ENCODE measurements at places on chromosomes 12 and 14.

- no peak for DNase-seq
Observed at GRCh38 chr14:104953896-104954656, 24.1 kb downstream of the AHNAK2 start.

DNA sequence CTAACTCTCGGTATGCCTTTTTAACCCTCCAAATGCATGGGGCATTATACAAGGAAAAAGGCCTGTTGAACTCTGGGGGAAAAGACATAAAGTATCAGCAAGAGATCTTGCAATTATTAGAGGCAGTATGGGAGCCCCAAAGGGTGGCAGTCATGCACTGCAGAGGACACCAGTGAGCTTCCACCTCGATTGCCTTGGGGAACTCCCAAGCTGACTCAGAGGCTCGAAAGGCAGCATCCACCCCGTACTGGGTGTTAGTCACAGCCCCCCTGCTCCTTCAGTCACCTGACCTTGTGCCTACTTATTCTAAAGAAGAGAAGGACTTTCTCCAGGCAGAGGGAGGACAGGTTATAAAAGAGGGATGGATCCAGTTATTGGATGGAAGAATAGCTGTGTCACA, 781.4 kb upstream of the TMEM132C start:
- no peak for DNase-seq

DNA sequence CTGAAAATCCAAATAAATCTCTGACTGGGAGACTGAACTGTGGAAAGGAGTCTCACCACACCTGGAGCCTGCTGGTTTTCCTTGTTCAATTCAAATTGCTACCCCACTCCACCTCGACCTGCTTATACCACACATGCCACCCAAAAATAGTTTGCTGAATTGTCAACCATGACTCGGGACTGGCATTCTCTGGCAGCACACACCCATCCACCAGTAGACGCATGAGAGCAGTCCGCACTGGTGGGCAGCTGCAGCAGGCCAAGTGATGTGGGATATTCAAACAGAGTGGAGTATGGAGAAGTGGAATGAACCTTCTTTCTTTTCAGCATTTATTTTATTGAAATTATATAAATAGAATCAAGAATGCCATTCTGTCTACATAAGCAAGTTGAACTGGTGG, 38.7 kb upstream of the SYCP3 start:
- DNase-seq = no peak

- no peak for DNase-seq
Observed at GRCh38 chr12:45934956-45935355, 55.4 kb downstream of the SCAF11 start.

GRCh38 chr14:64983439-64984310, 3.0 kb upstream of the FNTB start:
- DNase-seq = peak; percentile 33

GRCh38 chr12:62716866-62717525, 218.0 kb downstream of the PPM1H start:
- no peak for DNase-seq

DNA sequence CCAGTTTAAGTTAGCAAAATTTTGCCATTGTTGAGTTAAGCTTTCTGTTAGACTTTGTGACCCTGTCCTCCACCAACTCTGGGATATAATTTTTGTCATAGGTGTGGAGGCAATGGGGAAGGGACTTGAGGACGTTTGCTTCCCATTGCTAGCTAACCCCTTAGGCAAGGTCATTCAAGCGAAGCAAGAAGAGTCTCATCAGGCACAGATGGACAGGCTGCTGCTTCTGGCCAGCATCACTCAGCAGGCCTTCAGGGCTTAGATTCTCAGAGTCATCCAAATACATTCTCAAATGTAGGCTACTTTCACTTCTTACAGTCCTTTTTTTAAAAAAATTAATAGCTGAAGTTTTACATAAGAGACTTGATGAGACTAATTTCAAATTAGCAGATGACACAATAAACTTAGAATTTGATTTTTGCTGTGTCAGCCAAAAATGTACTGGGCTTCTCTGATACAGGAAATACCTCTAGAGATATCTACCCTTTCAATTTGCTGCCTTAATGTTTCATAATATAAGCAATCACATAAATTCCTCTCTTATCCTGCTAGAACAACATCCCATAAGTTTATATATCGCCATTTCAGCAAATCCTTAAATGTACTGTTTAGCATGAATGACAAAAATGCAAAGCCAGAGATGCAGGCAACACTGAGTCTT, 875.2 kb downstream of the FLRT2 start:
- no peak for DNase-seq

Data from HuH-7.5 (cell line).